Activated gamma-delta T cell treated with anti-CD3 and anti-CD28 coated beads, Interleukin-2, amount 50 U/mL, for 16 hours (primary cell): ENCODE measurements at places on chromosomes 1 and 21.
A peak's percentile ranks its signal among the peaks of the same experiment; 100 is the strongest.

GRCh38 chr1:157540160-157540748 is 12.1 kb downstream of the FCRL5 start:
- DNase-seq: no peak

- no peak for DNase-seq
These were observed 10.0 kb downstream of the GJA8 start for GRCh38 chr1:147912553-147912952.

- DNase-seq: no peak
These were observed 42.6 kb downstream of the SLC44A3 start for GRCh38 chr1:94862718-94863117.

DNA sequence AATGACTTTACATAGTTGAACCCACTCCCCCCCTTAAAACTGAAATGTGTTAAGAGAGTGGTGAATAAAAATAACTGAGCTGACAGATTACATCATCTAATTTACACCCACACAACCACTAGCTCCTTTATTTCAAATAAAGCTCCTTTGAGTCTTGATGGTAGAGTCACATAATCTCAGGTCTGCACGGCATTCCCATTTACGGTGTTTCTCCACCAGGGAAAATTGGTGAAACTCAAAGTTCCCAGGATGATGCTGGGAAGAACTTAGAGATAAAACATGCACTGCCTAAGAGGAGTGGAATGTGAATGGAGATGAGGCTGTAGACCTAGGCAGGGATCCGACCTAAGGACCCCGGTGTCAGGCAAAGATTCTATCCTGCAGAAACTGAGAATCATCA is 727.8 kb upstream of the ADAMTS5 start:
- no peak for DNase-seq

GRCh38 chr21:41402231-41402630 is 23.8 kb upstream of the MX1 start:
- DNase-seq: no peak

GRCh38 chr1:119743776-119744597 is 24.7 kb downstream of the HMGCS2 start:
- peak; percentile 12 for DNase-seq

DNA sequence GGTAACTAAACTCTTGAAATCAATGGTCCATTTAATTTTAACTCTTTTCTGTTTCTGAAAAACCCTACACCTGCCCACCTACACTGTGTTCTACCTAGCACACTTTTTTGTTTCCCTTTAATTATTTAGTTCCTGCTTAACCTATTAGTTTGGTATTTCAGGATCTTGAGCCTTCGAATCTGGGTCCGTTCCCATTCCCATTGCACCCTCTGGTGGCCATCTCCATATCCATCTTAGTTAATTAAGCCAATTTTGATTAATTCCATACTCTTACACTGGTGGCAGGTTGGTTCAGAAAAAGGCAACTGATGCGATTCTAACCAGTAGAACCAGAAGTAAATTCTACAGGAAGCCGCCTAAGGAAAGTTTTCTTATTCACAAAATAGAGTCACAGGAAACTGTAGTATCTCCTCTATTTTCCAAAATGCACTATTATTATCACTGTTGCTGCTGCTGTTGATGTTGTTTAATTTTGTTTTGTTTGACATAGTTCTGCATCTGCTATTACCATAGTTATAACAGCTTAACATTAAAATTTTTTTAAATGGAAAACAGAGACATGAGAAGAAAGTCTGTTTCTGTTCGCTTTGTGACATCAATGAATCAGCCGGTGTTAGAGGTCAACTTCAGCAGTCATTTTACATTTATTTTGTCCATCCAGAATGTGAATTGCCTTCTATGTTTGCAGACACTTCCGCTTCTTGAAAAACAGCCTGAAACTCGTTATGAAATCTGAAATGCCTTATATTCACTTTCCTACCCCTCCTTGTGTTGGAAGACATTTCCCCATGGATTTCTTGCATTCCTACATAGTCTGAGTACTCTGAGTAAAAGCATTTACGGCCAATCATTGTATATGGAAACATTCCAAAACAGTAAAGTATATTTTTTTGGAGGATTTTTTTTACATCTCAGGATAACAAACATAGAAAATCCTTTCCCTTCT is 115.5 kb upstream of the NCAM2 start:
- DNase-seq: no peak
